IPS-NIHi11 (cell line): ENCODE measurements at places on chromosomes 7 and 10.

DNA sequence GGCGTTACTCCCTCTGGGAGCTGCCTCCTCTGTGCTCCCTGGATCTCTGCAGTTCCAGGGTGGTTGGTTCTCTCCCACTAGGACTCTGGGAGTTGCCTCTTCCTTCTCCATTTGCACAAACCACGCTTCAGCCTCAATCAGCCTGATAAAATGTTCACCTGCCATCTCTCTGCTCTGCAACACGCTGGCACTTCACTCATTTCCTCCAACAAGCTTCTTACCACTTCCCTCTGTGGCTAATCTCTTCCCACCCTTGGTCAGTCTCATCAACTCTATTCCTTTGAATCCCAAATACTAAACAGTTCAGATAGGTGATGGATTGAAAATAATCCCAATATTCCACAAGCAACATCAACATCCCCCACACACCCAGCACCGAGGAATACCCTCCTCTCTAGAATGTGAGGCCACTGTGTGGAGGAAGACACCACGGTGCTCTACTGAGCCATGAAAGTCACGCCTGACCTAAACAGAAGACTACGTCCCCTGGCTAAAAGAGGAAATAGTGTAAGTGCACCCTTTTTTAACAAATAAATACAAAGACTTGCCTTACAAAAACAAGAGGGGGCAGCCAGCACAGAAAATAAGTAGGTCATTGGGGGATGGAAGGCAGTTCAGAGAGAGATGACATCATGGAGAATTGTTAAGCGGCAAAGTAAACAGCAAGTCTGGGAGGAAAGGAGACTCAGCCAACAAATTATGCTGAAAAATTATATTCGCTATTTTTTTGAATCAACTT lies 1.9 kb upstream of the FAM170B start:
- no peak for DNase-seq

GRCh38 chr10:97687785-97688781 lies 1.0 kb upstream of the AVPI1 start:
- DNase-seq, result no peak

- peak; percentile 14 for DNase-seq
Measured at GRCh38 chr10:25017154-25017590, 760 bp downstream of the THNSL1 start.

GRCh38 chr10:35781643-35782035 lies 139.5 kb upstream of the FZD8 start:
- peak; percentile 32 for DNase-seq

GRCh38 chr7:41912851-41913567 lies 210.1 kb upstream of the INHBA start:
- DNase-seq, result no peak

DNA sequence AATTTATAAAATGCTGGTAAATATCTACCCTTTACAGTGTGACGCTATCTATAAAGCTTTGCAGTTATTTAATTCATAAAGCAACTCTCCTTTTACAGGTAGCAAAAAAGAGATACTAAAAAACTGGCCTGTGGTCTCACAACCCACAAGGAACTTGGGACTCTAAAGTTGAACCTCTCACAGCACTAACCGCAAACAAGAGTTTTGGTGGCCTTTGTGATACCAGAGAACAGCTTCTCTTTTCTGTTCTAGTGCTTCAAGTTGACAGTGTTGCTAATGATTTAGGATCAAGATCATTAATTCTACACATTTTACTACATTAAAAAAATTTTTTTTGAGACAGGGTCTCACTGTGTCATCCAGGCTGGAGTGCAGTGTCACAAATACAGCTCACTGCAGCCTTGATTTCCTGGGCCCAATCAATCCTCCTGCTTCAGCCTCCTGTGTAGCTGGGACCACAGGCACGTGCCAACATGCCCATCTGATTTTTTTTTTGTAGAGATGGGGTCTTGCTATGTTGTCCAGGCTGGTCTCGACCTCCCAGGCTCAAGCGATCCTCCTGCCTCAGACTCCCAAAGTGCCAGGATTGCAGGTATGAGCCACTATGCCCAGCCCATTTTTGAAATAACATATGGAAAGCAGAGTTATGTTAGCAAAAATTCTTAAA lies 56.0 kb upstream of the ST8SIA6 start:
- no peak for DNase-seq

DNA sequence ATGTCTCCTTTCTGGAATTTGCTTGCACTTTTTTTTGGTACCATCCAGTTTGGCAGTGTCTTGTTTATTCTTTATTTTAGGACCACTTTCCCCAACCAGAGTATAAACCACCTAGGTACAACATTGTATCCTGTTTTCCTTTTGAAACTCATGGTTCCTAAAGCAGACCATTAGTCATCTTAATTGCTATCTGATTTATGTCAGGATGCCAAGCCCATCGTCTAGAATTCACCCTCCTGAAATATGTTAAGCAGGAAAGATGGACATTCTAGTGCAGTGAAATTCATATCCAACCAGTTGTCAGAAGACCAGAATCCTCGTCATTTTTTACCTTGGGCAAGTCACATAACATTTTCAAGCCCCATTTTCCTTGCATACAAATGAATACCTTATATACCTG lies 223.6 kb upstream of the KMT2E start:
- DNase-seq, result no peak

DNA sequence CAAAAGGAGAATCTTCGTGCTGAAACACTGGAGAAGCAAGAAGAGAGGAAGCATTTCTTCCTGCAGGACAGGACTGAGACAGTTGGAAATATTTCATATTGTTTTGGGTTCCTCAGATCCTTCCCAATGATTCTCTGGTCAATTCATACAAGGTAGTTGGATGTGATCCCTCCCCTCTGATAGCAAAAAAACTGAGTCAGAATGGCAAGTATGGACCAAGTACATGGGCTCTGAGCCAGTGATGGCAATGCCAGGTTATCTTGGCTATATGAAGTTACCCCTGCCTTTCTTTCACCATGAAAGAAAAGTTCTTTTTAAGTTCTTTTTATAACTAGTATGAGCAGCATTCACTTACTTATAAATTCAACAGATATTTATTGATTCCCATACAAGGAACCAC lies 124.4 kb upstream of the PTPRZ1 start:
- DNase-seq, result no peak

- DNase-seq, result no peak
Measured at GRCh38 chr10:51301644-51302043, 227.4 kb downstream of the PRKG1 start.

GRCh38 chr10:79328737-79329504 lies 18.3 kb upstream of the PPIF start:
- no peak for DNase-seq

DNA sequence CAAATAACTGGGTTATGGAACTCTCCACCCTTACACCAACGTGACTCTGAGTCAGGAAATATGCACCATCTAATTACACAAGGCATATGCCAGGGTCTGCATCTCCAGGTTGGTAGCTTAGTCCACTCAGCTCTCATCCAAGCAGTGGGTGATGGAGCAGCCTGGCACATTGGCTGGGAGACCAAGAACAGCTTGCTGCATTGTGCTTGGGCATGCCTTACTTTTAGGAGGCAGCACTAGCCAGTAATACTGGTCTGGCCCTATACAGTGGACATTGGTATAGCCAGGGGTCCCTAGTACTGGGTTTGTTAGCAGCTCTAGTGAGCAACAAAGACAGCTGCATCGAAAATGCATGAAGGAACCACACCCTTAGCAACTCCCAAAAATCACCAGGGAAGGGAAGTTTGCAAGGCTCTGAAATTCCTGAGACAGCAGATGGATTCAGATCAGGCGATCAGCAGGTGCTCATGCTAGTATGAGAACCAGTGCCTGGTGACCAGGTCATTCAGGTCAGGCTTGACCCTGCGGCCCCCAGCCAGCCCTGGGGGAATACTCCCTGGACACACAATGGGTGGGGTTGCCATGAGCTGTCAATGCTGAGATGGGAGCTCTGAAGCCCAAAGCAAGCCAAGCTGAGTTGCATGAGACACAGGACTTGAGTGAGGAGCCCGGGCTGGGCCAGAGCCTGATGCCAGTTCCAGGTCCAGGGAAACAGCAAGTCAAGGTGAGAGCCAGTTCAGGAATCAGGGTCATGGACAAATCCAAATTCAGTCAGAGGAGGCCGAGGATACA lies 217.9 kb upstream of the ZMIZ1 start:
- DNase-seq, result no peak

- DNase-seq, result peak; percentile 14
Measured at GRCh38 chr10:72756674-72757385, 64.9 kb downstream of the MCU start.

DNA sequence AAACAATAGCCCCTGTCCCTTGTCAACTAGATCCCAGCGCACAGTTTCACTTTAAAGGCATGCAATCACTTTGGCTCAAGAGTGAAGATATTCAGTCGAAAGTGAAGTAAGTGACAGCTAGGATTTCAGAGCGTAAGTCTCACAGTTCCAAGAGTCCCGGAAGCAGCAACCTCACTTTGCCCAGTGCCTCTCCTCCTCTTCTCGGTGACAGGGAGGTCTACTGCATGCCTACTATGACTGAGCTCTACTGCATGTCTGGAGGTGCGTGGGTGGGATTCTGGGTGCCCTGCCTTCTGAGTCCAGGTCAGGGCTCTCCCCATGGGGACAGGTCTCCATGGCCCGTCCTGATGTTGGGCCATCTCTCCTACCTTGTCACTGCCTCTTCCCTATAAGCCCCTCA lies 17.0 kb downstream of the PRKCQ start:
- DNase-seq, result no peak

GRCh38 chr10:92849234-92849525 lies 860 bp downstream of the EXOC6 start:
- no peak for DNase-seq

DNA sequence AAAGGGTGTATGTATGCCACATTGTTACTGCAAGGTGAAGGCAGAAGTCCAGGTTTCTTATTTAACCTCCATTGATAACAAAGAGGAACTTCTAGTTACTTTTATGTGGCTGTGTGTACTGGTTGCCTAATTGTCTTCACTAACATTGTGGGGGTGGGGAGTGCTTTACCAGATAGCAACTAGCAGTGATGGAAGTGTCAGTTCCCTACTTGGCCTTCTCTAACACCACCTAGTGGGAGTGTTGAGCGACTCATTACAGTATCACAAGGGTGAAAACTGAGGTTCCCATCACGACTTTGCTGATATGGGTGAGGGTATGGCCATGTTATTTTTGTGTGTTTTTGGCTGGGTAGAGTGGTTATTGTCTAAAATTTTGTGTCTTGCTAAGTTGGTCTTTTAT lies 274.4 kb downstream of the THSD7A start:
- DNase-seq, result peak; percentile 70

DNA sequence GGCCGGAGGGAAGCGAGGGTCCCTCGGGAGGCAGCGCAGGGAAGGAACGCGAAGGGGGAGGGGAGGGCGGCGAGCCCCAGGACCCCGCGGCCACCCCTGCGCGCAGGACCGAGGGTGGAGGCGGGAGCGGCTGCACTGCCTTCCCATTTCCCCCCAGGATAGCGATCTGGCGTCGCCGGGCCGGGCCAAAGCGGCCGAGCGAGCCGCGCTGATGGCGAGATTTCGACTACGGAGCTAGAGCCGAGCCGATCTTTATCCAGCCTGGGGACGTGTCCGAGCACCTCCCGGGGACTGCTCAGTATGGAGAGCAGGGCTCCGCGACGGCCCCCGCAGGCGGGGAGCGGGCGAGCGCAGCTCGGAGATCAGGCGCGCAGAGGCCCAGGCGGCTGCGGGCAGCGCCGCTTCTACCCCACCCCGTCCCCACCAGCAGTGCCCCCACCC lies 590 bp upstream of the CRTAC1 start:
- DNase-seq, result peak; percentile 60

DNA sequence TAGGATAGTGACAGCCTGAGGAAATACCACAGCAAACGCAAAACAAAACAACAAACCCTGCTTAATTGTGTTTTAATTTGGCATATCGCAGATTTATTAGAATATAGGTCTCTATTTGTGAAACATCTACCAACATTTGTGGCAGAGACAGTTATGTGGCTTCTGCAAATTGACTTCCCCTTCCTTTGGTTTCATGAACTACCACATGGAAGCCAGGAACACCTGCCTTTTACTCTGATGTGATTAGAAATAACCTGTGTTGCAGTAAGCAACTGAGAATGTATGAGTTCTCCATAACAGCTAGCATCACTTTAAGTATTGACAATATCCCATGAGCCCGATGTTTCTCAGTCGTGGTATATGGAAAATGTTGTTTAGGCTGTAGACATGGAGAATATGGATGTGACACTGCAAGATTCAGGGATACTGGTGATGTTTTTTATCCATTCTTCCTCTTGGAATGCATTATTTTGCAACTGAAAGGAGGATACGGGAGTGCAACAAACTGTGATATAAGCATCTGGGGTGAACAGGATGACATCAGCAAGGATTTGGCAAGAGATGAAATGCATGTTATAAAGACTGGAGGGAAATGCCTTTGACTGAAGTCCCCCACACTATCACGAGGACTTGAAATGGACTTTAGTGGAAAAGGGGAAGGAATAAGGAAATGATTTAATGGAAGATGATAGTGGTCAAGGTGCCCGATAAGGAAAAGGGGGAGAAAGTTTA lies 95.9 kb downstream of the CUBN start:
- DNase-seq, result no peak

- no peak for DNase-seq
Measured at GRCh38 chr10:14772399-14772798, 2.3 kb downstream of the FAM107B start.

GRCh38 chr10:95326396-95326795 lies 35.6 kb upstream of the PDLIM1 start:
- DNase-seq, result no peak

GRCh38 chr7:119254742-119255141 lies 1018.2 kb upstream of the KCND2 start:
- DNase-seq, result no peak

DNA sequence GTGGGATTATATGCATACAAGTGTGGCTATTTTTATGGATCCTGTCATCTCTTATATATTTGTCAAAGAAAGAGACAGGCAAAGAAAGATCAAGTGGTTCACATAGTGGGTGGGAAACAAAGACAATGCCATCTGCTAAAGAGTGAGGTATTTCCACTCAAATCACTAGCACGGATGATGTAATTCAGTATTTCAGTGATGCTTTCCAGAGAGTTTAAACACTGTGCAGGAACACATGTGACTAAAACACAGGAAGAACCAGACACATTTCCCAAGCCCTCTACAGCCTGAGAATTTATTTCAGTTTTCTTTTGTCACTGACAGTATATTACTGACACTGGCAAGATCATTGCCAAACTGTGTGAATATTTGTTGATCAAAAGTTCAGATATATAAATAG lies 885.7 kb upstream of the CELF2 start:
- DNase-seq, result no peak

GRCh38 chr7:139767561-139767982 lies 10.2 kb downstream of the HIPK2 start:
- DNase-seq, result no peak

DNA sequence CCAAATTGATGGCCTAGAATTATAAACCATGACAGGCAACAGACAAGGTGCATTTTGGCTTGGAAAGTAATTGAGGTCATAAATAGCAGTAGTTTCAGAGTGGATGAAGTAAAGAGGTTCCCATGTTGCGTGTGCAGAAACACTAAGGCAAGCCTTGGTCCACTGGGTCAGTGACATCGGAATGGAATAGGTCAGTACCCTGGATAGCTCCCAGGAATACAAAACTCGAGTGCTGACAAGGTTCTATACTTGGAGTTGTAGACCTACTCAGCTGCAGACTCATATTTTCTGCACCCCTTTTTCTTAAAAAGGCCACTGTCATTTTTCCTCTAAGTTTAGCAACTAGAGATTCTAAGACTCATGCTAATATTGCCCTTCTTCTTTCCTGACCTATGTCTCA lies 132.8 kb downstream of the DYNC1I1 start:
- peak; percentile 35 for DNase-seq
